SHP77 (cell line): ENCODE measurements at places on chromosomes 12 and 14.

GRCh38 chr12:102879144-102879763, 37.8 kb downstream of the PAH start:
- peak; percentile 93 for DNase-seq

DNA sequence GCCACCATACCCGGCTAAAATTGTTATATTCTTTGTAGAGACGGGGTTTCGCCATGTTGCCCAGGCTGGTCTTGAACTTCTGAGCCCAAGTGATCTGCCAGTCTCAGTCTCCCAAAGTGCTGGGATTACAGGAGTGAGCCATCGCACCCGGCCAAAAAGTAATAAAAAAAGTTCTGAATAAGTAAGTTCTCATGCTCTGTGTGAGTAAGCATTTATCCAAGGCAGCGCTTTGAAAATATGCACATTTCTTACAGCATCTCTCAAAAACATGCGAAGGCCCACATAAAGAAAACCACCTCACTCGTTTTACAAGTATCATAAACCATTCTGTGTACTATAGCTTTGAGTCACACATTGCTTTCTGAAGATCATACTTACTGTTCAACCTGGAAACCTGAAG, 8.6 kb downstream of the GIT2 start:
- DNase-seq, result no peak

DNA sequence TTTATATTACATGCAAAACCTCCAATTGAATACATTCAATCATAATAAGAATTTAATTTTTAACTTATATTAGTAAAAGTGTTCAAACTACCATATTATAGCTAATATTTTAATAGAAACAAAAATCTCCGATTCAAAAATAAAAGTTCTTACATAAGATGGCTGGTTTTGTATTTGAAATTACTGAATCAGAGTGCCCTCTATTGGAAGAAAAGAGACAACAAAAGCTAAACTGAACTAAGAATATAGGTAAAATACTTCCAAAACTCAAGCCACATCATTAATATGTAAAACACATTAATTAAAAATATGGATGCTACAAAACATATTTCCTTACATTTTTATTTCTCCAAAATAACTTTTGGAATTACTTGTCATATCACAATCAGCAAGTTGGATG, 120.3 kb downstream of the GARIN6 start:
- DNase-seq, result peak; percentile 19

- no peak for DNase-seq
These were observed 22.1 kb downstream of the SCARB1 start for GRCh38 chr12:124841558-124841945.

DNA sequence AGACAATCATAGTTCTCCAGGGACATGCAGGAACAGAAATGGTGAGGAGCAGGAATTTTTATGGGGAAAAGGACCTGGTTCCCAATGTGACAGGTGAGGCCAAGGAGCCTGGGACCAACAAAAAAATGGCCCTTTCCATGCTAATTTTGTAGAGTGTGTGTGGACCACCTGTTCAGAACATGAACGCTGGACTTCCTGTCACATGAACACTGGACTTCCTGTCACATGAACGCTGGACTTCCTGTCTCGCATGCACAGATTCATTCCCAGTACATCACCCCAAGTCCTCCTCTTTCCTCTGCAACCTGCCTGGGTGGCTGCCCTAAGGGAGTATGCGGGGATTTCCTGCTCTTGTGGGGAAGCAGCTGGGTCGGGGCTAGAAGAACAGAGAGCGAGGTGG, 10.1 kb downstream of the FGF6 start:
- DNase-seq, result no peak

GRCh38 chr14:100910888-100911664, 7.6 kb upstream of the RTL1 start:
- no peak for DNase-seq

DNA sequence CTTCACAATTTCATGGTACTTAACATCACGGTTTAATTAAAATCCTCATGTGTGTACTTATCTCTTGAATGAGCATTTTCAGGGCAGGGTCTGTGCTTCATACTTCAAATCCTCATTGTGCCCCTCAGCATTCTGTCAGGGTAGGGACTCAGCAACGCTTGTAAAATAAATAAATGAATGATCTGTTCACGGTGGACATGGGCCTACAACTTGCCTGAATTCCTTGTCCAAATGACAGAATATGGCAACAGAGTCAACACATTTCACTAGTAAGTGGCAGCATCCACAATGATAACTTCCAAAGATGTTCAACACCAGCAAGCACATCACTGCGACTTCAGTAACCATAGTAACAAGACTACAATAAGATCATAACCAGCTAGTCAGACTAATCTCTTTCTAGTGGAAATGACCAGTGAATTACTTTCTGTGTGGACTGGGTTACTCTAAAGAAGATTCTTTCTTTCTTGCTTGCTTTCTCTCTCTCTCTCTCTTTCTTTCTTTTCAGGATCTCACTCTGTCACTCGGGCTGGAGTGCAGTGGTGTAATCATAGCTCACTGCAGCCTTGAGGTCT, 14.5 kb upstream of the GNPTAB start:
- no peak for DNase-seq
